G401 (cell line): ENCODE measurements at places on chromosomes 12 and 14.

GRCh38 chr12:69130064-69130463 is 109.3 kb upstream of the CPSF6 start:
- no peak for DNase-seq

DNA sequence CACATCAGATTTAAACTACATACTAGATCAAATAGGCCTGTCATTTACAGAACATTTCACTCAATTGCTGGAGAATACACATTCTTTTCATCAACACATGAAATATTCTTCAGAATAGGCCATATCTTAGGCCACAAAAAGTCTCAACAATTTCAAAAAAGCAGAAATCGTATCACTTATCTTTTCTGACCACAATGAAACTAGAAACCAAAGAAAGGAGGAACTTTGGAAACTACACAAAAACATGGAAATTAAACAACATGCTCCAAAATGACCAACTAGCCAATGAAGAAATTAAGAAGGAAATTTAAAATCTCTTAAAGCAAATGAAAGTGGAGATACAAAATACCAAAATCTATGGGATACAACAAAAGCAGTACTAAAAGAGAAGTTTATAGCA is 35.1 kb downstream of the PARP11 start:
- DNase-seq, result no peak

GRCh38 chr12:96878704-96879103 is 28.4 kb upstream of the NEDD1 start:
- DNase-seq, result no peak

- DNase-seq, result no peak
Measured at GRCh38 chr12:68189821-68190242, 30.3 kb upstream of the IFNG start.

DNA sequence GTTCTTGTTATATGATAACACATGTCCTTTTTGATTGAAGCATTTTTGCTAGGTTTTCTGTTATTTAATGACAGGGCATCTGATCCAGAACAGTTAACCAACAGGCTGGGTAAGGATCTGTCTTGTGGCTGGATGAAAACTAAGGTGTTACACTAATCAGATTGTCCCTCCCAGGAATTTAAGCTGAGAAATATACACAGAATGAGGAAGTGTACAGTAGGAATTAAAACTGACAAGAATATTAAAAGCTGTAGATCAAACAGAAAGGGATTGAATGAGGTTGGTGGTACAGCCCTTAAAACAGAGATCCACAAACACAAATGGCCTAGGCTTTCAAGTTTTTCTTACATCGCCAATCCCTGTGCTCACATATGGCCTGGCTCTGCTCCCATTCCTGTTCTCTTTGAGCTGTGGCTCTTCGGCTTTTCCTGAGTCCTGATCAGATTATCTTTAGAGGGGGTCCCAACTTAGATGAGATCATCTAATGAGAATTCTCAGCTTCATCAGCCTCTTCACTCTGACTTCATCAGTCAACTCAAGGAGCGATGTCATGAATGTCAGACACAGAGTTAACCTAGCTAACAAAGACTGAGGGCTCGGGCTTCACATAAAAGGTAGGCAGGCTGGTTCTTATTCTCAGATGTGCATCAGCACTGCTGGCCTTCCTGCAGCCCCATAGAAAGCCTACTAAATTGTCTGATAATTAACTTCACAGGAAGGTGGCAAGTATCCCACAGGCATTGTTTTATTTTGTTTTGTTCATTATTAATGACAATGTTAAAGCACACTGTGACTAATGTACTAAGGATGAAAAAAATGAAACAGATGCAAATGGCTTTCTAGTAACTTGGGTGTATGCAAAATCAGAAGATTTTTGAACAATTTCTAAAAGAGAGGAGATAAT is 11.4 kb downstream of the PYGL start:
- DNase-seq, result no peak

GRCh38 chr14:99809360-99809759 is 16.1 kb downstream of the EML1 start:
- no peak for DNase-seq

- no peak for DNase-seq
Measured at GRCh38 chr14:106738075-106738474, 1211.7 kb downstream of the TMEM121 start.

DNA sequence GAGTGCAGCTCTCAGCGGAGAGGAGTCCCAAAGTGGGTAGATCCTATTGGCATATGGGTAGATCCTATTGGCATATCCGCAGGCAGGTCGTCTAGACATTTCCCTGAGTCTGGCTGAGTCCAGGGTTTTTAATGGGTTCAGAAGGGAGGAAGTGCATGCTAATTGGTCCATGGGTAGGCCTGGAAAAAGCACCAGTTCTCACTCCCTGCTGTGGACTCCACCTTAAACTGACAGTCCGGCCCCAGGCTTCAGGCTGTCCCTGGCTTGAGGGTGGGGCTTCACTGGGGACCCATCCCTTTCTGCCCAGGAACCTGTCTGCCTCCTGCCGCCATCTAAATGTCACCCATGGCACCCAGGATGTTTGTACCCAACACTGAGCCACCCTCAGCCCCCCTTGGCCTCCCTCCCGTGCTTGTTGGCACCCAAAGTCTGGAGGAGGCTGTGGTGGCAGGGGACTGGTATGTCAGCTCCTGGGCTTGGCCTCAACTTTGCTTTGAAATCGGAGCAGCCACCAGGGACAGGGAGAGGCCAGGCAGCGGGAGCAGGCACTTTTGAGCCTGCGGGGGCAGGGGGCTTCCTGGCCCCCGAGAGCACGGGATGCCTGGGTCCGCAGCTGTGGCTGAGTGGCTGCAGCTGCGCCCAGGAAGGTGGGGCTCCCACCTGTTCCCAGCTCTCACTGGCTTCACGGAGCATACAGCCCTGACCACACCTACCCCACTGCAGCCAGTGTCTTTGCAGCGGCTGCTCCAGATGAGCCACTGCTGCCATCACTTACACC is 29.6 kb upstream of the YAF2 start:
- no peak for DNase-seq

DNA sequence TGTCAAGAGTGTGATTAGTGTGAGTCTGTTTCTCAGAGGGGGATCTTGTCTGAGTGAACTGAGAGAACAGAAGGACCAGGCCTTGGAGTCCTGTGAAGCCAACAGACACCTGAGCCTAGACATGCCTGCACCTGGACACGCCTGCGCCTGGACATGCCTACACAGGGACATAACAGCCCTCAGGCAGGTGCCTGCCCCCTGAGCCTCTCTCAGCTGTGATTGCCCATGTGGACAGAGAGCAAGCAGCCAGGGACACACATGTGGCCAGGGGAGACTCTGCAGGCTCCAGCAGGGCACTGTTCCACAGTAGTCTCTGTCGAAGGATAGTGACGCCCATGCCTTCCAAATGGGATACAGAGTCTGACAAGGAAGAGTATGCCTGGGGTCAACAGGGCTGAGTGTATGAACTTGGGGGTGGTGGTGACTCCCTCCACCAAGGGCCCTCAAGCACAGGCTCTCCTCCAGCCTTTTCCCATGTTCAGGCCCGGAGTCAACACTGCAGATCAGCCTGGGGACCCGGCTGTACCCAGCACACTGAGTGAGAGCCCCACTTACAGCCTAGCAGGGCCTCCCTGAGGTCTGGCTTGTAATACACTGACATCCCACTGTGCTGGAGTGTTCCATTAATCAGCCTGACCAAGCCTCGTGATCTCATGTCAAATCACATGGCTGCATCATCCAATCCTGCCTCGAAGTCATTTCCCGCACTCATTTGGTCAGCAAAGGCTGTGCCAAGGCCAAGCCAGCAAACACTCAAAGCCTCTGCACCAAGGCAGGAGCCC is 173.0 kb downstream of the CALM1 start:
- DNase-seq, result no peak

- no peak for DNase-seq
Measured at GRCh38 chr12:53996240-53997203, 3.4 kb upstream of the HOXC9 start.

DNA sequence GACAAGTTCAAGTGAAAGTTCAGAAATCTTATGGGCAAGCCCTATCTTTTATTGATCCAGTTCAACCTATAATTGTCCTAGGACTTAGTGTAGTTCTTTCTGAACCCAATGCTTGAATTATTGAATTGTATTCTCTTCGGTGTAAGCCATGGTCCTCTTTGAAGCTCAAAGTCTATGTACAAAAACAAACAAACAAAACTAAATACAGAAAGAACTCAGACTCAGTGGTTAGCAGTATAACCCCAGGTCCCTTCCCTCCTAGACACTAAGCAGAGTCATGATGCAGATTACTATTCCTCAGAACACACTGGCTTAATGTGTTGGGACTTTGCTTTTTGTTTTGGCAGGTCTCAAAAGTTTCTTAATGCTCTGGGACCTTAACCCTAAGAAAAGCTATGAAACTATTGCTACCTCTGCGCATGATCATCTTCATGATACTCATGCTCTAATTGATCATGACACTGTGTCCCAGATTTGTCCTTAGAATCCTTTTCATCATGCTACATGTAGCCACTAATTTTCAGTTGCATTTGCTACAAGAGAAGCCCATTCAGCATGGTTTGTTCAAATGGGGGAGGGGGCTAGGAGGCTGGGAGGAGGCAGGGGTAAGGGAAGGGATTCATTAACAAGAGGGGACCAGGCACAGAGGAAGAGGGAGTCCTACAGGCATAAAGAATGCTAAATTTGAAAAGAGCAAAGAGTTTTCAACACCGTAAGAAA is 35.1 kb upstream of the NAA30 start:
- no peak for DNase-seq

- no peak for DNase-seq
Measured at GRCh38 chr14:85947461-85948139, 417.7 kb downstream of the FLRT2 start.

DNA sequence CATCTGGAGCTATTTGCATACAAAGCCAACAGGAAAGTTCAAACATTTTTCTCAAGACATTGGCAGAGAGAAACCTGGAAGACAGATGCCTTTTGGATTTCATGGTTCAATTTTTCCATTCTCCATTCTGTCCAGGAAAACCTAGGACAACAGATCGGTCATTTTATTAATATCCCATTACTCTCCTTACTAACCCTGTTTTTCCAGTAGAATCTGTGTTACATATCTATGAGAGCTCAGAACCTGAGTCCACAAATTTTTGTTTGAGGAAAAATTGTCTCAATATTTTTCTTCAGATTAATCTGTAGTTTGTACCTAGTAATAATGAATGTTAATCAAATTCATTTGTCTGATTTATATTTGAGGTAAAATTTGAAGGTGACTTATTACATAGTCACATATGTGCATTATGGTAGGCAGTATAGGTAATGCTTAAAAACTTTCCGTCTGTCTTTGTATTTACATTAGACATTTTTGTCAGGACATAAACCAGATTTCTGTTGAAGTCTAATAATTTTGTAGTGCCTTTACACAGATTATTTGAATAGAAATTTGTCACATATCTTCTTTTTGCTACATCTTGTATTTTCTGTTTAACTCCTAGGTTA is 75.3 kb downstream of the CCDC91 start:
- DNase-seq, result no peak

DNA sequence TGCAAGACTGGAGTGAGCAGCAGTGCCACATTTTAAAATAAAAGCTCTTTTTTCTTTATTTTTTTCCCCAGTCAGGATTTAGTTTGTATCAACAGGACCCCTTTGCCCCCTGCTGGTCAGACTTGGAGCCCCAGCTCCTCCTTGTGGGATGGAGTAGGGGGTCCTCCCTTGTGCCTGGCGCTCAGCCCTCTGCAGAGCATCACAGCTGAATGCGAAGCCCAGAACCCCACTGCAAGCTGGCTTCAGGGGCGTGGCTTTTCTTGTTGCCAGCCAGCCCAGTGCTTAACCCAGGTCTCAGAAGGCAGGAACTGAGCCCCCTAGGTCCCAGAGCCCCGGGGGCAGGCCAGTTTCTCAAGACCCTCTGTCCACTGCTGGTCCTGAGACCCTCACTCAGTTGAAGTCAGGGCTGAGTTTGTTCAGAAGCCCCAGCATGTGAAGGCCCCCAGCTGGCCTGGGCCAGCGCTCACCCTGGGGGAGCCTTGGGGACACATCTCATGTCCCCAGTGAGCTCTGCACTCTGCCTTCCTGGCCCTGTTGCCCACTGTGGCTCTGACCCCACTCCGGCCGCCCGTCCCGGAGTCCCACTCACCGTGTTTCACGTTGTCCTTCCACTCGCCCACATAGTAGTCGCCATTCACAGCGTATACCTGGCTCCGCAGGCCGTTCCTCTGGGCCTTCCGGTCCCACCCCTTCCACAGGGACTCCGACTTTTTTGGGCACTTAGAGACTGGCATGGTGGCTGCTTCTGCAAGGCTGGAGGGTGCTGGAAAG is 519 bp downstream of the MORN3 start:
- no peak for DNase-seq

- DNase-seq, result no peak
Measured at GRCh38 chr14:56666294-56666693, 86.7 kb downstream of the TMEM260 start.

- no peak for DNase-seq
Measured at GRCh38 chr14:100382106-100382455, 58.9 kb downstream of the SLC25A47 start.

DNA sequence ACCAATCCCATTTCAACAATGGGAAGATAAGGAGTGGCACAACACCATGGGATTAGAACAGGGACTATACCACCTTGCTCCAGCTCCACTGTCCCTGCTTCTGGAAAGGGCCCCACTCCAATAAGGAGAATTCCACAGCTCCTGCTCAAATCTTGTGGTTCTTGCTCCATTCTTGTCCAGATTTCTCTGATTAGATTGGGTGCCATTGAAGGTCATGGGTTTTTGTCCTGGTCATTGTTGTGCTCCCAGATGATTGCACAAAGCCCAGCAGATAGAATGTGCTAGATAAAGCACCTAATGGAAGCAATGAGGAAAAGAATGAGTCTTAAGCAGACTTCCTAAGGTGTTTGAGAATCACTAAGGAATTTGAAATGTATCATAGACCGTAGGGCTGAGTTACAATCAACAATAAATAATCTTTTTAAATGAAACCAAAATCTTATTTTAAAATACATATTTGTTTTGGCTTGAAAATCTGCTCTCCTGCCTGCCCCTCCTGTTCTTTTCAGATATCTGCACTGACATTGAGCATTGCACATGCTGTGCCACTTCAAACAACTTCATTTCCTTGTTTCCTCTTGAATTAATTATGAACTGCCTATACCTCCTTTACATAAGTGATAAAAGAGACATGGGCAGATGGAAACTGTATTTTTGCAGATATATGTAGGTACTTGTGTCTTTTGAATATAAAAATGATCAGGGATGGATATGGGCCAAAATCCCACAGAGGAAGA is 115.9 kb downstream of the FGD4 start:
- DNase-seq, result no peak

GRCh38 chr12:96986883-96987523 is 79.9 kb downstream of the NEDD1 start:
- peak; percentile 5 for DNase-seq

DNA sequence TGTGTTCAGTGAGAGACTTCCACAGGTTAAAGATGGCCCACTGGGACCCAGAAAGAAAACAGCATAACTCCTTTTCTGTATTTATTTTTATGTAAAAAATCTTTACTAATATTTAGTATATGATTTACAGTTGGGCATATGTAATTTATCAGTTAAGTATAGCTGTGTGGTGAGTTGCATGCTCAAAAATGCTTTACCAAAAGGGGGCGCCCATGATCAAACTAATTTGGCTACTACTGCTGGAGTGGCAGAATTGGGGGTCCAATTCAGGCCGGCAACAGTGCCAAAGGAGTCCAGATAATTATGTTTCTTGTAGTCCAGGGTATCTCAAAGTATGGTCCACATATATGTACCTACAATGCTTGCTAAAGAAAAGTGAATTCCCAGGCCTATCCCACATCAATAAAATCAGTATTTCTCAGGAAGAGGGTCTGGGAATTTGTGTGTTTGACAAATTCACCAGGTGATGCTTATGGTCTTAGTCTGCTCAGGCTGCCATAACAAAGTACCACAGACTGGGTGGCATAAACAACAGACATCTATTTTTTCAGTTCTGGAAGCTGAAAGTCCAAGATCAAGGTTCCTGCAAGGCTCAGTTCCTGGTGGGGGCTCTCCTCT is 152.0 kb downstream of the KTN1 start:
- no peak for DNase-seq
